Activated naive CD4-positive, alpha-beta T cell treated with anti-CD3 and anti-CD28 coated beads, Interleukin-2, amount 50 U/mL, for 72 hours (primary cell): ENCODE measurements at places on chromosomes 2 and 18.

DNA sequence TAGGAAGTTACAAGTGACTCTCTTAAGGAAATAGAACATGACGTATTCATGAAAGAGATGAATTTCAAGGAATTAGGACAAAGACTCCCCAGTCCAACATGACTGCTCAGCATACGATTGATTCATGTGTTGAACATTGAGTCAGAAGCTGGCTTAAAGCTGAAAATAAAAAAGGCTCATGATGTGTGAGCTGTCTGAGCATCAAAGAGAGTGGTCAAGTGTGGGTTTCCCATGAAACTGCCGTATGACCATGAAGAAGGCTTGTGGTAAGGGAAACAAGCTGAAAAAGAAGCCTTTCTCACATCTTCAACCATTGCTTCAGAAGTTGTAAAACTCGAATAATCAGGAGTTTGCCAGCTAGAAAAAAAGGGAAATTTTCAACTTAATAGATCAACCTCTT, 201.9 kb upstream of the APCDD1 start:
- DNase-seq: no peak

DNA sequence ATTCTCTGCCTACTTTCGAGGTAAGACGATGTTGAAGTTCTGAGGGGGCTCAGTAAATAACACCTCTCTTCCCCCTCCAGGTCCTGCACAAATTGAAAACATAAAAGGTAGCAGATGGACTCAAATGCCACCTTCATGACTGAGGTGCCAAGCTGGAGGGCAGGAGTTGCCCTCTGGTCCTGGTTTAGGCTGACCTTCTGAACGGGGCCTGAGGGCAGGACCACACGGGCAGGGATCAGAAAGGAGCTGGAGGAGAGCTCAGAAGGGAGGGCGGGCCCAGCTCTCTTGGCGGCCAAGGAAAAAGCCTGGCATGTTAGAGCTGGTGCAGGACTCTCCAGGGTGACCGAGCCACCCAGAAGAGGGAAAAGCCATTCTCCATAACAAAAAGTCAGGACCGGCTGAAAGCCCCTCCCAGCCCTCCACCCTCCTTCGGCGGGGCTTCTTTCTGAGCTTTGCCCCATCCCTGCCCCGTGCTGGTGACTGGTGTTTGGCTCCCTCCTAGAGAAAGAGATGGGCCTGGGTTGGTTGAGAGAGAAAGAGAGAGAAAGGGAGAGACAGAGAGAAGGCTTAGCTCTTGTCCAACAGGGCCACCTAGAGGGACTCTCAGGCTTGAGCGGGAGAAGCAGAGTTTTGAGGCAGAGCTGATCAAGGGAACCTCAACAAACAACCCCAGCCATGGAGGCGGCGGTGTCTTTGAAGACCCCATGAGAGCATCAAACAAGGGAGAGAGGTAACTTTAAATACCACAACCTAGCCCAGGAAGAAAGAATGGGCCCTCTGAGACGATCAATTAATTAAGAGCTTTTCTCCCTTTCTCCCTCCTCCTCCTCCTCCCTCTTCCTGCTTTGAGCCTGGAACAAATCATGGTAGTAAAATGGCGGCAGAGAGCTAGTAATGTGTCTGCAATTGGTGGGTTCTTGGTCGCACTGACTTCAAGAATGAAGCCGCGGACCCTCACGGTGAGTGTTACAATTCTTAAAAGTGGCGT, 50.8 kb downstream of the WIPF1 start:
- DNase-seq: peak; percentile 22

GRCh38 chr2:240505910-240506309, 51.9 kb downstream of the ANKMY1 start:
- no peak for DNase-seq

GRCh38 chr2:158115202-158115767, 13.6 kb downstream of the UPP2 start:
- no peak for DNase-seq

- DNase-seq: no peak
Observed at GRCh38 chr2:154720651-154721050, 22.2 kb downstream of the KCNJ3 start.

- no peak for DNase-seq
Observed at GRCh38 chr2:12300019-12300602, 416.6 kb upstream of the TRIB2 start.

DNA sequence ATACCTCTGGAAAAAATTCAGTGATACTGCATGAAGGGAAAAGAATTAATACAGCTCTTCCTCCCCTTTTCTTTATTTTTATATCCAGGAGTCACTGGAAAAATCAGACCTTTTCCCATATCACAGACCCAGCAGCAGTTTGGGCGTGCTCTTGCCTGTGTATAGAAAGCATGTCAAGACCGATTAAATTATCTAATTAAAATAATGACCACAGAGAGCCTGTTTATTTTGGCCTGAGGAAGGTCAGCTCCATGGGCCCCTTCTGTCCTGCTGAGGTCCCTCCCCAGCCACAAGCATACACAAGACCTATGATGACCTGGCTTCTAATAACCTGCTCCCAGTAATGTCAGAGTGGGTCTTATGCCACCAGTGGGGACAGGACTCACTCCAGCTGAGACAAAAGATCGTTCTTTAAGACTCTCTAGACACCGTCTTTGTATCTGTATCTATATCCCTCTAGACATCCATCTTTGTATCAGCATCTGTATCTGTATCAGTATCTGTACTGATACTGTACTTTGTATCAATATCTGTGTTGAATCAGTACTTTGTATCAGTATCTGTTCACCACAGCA, 147.8 kb downstream of the VAPA start:
- DNase-seq: no peak

GRCh38 chr2:187312718-187313282, 135.3 kb downstream of the CALCRL start:
- no peak for DNase-seq

DNA sequence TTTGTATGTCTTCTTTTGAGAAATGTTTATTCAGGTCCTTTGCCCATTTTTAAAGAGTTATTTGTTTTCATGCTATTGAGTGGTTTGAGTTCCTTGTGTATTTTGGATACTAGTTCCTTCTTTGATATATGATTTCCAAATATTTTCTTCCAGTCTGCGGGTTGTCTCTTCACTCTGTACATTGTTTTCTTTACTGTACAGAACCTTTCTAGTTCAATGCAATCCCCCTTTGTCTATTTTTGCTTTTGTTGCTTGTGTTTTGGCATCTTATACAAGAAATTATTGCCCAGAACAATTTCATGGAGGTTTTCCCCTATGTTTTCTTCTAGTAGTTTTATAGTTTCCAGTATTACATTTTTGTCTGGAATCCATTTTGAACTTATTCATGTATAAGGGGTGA, 62.5 kb upstream of the ACVR1C start:
- DNase-seq: no peak

DNA sequence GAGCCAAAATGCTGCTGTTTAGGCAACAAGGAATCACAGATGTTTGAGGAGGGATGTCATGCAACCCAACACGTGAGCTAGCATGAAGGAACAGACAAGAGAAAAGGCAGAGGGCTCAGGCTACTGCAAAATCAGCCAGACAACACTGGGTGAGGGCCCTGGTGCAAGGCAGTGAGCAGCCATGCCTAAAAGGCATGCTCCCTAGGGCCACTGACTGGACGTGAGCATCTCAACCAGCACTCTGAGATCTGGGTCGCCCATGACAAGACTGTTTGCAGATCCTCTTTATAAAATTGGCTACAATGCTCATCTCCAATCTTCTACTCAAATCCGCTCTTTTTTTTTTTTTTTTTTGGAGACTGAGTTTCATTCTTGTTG, 49.1 kb downstream of the KIAA2012 start:
- DNase-seq: no peak

DNA sequence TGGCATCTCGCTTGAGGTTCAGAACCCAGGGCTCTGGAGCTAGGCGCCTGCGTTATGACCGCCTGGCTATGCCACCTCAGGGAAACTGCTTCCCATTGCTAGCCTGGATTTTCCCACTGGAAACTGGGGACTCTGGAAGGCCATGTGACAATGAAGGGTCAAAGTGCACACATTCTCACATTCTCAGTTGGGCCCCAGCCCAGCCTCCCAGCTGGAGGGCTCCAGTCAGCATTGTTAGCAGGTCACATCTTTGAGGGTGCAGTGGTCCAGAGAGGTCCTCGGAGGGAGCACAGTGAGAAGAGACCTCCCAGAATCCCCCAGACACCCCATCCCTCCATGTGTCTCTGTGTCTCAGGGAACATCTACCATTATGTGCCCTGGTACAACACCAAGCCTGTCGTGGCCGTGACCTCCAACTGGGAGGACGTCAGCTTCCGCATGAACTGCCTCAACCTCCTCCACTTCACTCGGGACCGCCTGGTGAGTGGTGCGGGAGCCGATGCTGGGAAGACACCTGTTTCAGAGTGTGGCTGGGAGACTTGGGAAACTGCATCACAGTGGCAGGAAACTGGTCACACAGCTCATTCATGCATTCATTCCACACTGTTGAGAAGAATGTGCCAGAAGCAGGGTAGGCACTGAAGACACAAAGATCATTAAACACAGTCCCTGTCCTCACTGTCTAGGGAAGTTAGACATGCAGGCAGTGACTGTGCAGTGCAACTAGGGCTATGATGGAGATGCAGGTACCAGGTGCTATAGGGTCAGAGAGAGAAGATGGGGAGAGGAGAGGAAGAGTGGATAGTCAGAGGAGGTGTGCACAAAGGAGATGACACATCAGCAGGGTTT, 41.6 kb downstream of the FER1L5 start:
- DNase-seq: no peak

- DNase-seq: no peak
Observed at GRCh38 chr2:126802774-126803433, 95.8 kb upstream of the TEX51 start.

DNA sequence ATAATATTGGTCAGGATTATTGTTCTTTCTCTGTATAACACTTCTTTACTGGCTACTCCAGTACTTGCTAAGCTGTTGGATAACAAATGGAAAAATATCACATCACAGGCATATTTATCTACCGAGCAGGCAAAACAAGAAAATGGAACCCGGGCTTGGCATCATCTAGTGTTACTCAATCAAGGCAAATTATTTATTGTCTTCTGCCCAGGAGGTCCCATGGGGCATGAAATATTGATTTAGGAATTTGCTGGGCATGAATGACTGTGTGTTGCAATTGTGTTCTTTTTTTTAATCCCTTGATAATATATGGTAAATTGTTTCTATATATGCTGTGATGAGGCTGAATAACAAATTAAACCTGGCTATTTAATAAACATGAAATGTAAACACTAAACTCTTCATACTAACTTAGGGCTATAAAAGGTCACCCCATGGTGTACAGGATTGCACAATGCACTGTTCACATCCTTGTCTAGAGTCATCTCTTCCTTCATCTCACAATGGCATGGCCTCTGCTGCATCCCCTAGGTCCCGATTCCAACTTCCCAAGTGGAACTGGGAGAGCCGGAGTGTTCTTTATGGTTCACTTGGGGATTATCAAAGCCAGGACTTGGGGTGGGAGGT, 2.2 kb upstream of the PARD3B start:
- DNase-seq: no peak

DNA sequence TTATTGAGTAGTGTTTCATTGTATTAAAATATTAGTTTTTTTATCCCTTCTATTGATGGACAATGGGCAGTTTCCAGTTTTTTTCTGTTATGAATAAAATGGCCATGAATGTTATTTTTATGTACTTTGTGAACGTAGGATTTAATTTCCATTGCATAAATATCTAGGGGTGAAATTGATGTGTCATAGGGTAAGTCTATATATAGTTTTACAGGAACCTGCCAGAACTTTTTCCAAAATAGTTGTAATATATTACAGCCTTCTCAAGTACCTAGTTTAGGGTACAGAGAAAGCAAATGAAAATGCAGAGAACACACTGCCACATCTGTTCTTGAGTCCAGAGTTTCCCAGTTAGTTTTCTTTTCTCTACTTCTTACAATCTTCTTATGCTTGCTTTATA, 378.6 kb downstream of the MEIS1 start:
- no peak for DNase-seq

DNA sequence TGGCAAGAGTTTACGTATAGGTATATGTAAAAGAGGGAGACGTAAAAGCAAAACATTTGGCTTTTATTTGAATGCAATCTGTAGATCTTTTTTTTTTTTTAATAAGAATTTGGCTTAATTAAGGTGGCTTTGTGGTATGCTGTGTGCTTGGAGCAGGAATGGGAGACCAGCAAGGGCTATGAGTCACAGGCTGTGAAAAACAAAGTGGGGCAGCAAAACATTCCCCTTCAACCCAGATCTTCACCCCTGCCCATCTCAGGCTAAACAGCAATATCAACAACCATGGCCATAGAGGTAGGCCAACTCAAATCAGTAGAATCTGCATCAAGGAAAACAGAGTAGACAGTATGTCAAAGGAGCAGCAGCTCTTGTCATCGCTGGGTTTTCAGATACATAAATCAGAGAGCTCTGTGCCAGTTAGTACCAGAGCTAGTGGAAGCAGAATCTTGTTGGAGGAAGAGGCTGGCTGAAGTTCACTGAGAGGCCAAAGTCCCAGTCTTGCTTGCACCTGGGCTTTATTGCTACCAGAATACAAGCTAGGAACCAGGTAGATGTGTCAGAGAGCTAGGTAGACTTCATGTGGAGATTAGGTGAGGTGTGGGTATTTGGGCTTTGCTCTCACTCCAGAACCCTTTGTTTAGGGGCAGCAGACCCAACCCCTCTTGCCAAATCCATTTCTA, 191.5 kb upstream of the FANCL start:
- no peak for DNase-seq

- no peak for DNase-seq
Observed at GRCh38 chr18:22848615-22849014, 84.5 kb upstream of the RBBP8 start.

GRCh38 chr2:222884114-222884771, 23.4 kb downstream of the ACSL3 start:
- DNase-seq: no peak

- no peak for DNase-seq
Observed at GRCh38 chr2:168796090-168796577, 6.3 kb upstream of the NOSTRIN start.

DNA sequence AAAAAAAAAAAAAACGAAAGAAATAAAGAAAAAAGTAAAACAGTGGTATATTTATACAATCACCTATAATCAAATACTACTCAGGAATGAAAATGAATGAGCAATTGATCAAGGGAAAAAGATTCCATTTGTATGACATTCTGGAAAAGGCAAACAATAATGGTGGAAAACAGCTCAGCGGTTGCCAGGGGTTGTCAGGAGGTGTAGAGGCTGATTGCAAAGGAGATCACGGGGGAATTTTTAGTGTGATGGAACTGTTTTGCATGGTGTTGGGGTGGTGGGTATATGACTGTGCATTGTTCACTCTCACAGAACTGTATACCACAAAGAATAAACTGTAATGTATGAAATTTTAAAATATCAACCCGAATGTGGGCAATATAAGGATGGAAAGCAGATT, 45.5 kb upstream of the INPP4A start:
- DNase-seq: no peak
